Vagina (tissue), 2 donors: ENCODE measurements at places on chromosomes 1 and 21.

DNA sequence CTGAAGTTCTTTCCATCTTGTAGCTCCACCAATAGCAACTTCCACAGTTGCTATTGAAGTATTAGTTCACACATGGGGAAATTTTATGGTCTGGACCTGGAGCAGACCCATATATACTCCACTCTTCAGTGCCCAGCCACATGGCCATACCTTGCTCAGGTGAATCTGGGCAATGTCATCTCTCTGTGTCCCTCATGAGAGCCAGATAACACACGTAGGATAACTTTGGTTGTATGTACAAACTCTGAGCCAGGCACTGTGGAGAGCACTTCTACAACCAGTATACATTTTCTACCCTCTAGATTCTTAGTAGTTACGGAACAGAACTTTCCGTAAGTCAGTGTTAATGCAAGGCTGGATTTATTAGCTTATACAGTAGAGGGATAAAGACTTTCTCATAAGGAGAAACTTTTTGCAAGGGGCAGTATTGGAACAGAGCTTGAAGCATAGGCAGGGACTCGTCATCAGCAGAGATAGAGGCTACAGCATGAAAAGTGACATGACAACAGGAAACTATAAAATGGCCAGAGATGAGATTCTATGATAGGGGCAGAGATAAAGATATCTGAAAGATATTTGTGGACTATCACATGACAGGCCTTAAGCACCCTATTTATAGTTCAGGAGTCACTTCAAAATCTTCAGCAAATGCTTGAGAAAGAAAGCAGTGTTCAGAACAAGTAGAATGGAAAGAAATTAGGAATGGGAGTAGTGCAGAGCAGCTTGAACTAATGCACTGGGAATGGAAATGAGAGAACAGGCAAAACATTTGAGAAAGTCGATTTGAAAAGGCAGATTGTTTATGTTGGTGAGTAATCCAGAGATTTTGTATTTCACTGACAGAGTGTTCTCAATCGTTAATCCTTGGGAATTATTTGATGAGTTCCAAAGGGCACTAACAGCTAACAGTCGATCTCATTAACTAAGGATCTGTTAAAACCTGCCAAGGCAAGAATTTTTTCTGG is 481.8 kb downstream of the USP25 start:
- no peak for DNase-seq

- no peak for DNase-seq
Observed at GRCh38 chr1:19042675-19043578, 86.5 kb upstream of the IFFO2 start.

DNA sequence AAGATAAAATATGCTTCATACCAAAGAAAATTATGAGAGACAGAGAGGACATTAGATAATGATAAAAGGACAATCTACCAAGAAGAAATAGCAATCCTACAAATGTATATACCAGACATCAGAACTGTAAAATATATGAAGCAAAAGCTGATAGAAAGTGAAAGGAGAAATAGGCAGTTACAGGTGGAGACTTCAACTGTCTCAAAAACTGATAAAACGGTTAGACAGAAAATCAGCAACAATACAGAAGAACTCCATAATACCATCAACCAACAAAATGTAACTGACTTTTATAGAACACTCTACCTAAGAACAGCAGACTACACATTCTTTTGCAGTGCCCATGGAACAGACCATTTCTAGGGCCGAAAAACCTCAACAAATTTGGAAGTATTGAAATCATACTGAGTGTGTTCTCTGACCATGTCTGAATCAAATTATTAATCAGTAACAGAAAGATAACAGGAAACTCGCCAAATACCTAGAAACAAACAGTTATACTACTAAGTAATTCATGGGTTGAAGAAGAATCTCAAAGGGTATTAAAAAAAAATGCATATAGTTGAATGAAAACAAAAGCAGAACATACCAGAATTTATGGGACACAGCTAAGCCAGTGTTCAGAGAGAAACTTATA is 132.1 kb downstream of the RPS6KC1 start:
- no peak for DNase-seq

GRCh38 chr21:21682172-21682571 is 684.0 kb downstream of the NCAM2 start:
- DNase-seq = no peak

GRCh38 chr1:9438431-9439073 is 100.7 kb upstream of the SLC25A33 start:
- peak; percentile 97 for DNase-seq

GRCh38 chr1:15261155-15262002 is 14.4 kb downstream of the FHAD1 start:
- DNase-seq = no peak

- DNase-seq = no peak
Observed at GRCh38 chr1:89484092-89485038, 40.3 kb upstream of the LRRC8B start.

- DNase-seq = no peak
Observed at GRCh38 chr1:115284209-115284608, 53.8 kb downstream of the NGF start.

GRCh38 chr1:57195436-57195941 is 228.4 kb downstream of the DAB1 start:
- no peak for DNase-seq

GRCh38 chr1:55049914-55050278 is 10.5 kb downstream of the PCSK9 start:
- DNase-seq = no peak
